ENCODE measurements at places on chromosomes 5 and 9. TPM values are rescaled to one million over a fixed set of nuclear protein-coding genes. Genes with fewer than 3 reads are reported as not detected.

Gene FKBP15
- total RNA-seq: 16.8 TPM

Gene ST8SIA4
- total RNA-seq: 0.29 TPM

Gene TOR4A
- 25.2 TPM for total RNA-seq

Gene WDR38
- total RNA-seq: 0.14 TPM
